ENCODE measurements at places on chromosomes 2 and 18.

- no peak for DNase-seq
Measured at GRCh38 chr2:147760984-147761383, 83.8 kb upstream of the ACVR2A start.

GRCh38 chr2:241844831-241845578 is 13.7 kb downstream of the PDCD1 start:
- DNase-seq, result no peak

DNA sequence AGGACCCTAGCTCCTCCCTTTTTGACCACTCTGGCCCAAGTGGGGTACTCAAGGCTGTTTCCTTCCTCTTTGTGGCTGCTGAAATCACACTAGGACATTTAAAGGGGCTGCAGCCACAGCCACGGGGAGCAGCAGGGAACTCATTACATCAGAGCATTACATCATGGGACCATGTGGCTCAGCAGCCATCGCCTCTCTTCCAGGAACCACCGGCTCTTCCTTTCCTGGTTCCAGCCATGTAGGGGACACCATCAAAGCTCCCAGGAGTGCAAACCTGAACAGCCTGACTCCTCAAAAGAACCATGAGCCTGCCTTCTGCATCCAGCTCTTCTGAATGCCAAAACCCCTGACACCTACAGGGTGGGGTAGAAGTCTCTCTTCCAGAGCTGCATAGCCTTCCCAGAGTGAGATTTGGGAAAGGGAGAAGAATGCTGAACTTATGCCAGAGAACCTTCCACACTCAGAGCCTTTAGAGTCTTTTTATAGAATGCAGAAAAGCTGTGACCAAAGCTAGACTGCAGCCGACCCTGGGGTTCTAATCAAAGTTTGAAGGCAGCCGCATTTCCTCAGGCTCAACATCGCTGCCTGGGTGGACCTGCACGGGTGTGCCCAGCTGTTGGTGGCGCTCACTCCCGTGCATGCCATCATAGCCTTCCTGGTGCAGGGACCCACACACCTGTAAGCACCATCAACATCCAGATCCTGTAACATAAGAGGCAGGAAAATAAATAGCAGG is 121.7 kb downstream of the KLHL29 start:
- DNase-seq, result no peak

DNA sequence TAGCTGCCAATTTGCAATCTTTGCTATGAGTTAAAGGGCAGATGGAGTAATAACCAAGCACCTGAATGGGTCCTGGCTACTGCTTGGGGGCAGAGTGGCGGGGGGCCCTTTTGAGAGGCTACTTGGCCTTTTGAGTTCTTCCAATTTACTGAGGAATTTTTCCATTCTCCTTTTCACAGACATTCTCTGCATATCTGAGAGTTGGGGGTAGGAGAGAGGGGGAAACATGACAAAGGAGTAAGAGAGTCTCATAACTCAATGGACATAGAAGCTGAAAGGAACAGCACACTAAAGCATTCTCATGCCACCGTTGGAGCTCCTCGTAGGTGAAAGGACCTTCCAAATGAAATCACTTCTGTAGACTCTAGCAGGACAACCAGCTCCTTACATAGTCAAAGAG is 16.1 kb downstream of the LGALSL start:
- DNase-seq, result no peak

DNA sequence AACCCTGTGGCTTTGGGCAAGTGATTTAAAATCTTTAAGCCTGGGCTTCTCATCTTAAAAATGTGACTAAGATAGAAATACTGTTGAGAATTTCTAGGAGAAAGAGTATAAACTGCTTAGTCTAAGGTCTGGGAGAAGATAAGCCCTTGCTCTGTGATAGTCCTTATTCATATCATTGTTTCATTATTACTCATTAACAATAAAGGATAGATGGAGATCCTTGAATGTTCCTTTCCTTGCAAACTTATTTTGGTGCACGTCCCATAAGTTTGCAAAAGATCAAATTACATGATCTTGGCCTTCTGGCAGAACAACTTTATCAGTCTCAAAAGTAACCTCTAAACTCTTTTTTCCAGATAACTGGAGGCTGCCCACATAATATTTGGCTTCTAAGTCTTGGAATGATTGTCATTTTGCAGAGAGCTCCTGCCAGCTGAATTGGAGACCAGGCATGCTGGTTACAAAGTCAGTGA is 138.3 kb downstream of the FAM124B start:
- DNase-seq, result no peak

GRCh38 chr18:7068871-7069590 is 48.6 kb downstream of the LAMA1 start:
- no peak for DNase-seq

- no peak for DNase-seq
Measured at GRCh38 chr18:62509779-62510178, 13.0 kb upstream of the ZCCHC2 start.

- peak; percentile 24 for DNase-seq
Measured at GRCh38 chr2:112021781-112022231, 33.3 kb upstream of the TMEM87B start.

GRCh38 chr2:237467447-237468179 is 19.4 kb upstream of the MLPH start:
- no peak for DNase-seq

DNA sequence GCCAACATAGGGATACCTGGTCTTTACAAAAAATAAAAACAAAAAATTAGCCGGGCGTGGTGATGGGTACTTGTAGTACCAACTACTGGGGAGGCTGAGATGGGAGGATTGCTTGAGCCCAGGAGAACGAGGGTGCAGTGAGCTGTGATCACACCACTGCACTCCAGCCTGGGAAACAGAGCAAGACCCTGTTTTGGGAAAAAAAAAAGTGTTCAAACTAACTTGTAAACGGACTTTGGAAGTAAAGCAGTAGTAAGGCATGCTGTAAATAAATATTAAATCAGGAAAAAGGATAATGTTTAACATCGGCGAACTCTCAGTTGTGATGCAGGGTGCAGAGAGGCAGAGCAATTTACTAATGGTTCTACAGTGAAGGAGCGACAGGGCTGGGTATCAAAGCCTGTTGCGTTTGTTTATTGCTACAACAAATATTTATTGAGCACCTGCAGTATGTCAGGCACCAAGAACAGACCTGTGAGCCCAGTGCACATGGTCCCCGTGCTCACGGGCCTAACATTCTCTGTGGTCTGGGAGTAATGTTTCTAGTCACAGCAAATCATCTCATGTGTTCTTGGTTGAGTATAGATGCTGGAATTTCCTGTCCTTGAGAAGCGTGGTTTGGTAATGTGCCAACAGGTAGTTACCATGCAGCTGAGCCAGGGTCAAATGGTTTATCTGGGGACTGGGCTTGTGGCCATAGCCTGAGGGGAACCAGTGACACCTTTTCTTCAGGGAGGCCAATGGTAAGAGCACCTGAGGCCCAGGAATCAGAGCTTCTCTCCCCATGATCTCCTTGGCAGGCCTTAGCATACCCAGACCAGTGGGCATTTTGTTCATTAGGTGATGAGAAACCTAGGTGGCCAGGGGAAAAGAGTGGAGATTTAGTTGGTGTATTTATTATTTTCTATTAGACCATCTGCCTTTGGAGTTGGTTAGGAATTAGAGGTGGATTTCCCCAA is 27.9 kb upstream of the GREB1 start:
- peak; percentile 47 for DNase-seq

GRCh38 chr18:1133541-1133940 is 228.9 kb downstream of the ADCYAP1 start:
- no peak for DNase-seq

DNA sequence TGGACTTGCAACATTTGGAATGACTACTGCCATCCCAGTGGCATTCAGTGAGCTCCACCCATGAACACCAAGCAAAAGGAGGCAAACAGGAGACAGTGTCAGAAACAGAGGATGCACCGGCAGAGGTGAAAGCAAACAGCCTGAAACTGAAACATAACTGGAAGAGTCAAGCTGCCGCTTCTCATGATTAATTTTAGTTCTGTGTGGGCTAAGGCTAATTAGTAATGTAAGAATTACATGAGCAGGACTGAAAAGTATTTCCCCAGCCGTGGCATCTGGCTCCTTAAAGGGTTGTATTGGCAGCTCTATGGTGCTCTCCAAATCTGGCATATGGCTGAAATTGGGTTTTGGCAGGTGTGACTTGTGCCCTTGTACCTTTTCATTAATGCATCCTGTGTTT is 1108.1 kb downstream of the TSN start:
- DNase-seq, result no peak

- no peak for DNase-seq
Measured at GRCh38 chr2:40451918-40452605, at the start of gene SLC8A1. Gene SLC8A1 (minus strand): TSS chr2:40452090.

GRCh38 chr18:31064130-31064529 is 21.6 kb upstream of the DSC3 start:
- DNase-seq, result no peak

- DNase-seq, result peak; percentile 36
Measured at GRCh38 chr2:142140434-142140845, 9.6 kb upstream of the LRP1B start.

DNA sequence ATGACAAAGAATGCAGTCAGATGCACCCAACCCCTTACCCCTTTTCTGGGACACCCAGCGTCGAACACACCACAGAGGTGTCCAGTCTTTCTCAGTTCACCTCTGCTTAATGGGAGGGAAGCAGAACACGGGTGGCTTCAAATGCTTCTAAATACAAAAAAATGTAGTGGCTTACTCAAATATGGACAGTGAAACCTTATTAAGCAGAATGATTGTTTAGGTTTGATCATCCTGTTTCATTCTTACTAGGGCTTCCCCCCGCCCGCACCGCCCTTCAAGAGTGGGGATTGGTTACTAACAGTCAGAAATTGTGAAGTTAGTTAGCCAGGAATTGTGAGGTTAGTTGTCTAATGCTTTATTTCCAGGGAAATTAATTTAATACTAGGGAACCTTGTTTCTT is 21.6 kb downstream of the ATG16L1 start:
- DNase-seq, result no peak

- no peak for DNase-seq
Measured at GRCh38 chr2:165192729-165193128, 11.1 kb downstream of the SCN3A start.

DNA sequence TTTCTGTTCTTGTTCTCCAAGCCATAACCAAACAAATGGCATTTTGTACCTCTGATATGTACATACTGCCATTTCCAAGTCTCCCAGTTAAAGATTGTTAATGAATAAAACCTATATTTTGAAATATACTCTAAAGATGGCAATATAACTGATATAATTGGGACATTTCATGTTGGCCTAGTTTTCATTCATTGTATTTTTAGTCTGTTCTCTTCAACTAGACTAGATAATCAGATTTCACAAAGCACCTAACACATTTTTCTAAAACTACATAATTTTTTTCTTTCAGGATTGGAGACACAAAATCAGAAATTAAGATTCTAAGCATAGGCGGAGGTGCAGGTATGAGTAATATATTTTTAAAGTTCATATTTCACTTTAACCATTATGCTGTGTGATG is 5.6 kb downstream of the HNMT start:
- DNase-seq, result no peak

DNA sequence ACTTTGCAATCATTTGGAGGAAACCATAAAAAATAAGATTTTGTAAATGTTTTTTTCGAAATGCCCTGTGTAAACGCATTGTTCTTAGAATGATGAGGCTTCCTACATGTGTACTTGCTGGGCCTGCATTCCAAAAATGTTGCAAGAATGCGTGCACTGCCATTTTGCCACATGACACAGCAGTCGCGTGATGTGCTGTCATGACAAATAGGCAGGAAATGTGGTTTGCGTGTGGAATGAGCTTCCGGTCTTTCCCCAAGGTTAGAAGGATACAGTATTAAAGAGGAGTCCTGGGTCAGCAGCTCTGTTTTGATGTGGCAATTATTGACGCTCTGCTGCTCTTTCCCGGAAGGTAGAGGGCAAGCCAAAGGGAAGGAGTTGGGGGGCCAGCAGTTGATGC is 18.1 kb upstream of the SERPINB2 start:
- DNase-seq, result no peak

DNA sequence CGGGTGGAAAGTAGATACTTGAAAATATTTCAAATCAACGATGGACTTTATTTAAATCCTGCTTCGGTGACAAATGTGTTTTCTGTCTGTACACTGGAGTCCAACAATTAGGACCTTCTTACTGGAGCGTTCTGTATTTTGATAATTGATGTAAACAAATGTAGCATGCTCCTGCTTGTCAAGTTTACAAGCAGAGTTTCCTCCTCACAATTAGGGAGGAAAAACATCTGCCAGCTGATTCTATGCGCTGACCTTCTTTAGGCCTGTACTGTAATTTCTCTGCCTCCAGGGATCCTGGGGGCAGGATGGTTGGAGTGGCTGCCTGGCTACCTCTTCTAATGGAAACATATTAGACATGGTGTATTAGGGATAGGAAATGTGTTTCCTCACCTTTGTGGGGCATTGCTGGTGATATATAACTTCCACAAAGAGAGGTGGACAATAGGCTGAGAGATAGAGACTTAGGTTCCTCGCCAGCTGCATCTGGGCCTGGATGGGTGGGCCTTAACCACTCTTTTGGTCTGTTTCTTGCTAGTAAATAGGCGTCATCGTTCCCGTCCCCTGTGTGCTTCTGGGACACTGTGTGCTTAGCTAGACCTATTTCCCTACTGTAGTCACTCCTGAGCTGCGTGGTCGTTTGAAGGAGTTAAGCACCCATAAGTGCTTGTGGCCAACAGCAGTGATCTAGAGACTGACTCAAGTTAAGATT is 19.3 kb downstream of the GATA6 start:
- DNase-seq, result no peak

- DNase-seq, result peak; percentile 56
Measured at GRCh38 chr2:112229348-112229747, 25.5 kb downstream of the ZC3H8 start.

DNA sequence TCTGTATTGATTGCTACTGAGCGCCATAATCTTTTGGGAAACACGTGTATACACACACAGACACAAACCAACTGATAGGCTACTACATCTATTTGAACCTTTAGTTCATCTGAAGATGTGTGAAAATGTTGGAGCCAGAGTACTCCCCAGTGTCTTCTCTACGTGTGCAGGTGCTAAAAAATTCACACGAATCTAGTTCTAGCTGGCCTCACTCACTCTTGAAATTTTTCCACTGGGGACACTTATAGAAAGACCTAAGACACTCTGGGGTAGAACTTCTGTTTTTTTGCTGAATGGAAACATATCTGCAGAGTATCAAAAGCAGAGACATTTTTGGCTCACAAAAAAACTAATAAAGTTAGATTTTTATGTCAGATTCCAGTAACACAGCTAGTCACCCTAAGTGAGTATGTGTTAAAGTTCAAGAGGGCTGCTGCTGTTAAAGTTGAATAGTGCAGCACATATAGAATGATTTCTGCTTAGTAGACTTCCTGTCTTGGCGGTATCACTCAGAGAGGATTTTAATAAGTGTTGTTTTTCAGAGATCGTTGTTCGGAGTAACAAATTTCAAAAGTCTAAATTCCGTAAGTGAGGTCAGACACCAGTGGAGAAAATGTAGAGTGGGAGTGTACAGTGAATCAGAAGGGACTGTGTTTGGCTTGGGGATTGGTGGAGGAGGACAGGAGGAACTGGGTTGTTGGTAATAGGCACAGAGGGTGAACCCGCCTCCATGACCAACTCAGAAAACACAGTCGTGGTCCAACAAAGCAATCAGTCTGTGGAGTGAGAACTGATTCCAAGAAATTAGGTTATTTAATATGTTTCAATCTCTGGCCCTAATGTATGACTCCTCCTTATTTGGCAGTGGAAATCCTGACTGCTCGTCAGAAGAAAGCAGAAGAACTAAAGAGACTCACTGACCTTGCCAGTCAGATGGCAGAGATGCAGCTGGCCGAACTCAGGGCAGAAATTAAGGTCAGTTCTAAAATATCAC is 43.1 kb downstream of the KCTD18 start:
- DNase-seq, result no peak

- DNase-seq, result no peak
Measured at GRCh38 chr2:39640107-39640506, 25.6 kb upstream of the TMEM178A start.

GRCh38 chr2:38171208-38171855 is 95.4 kb upstream of the CYP1B1 start:
- DNase-seq, result no peak

GRCh38 chr2:74429487-74430451 is 8.2 kb downstream of the WDR54 start:
- DNase-seq, result no peak
